ENCODE measurements at places on chromosomes 13 and 19.

DNA sequence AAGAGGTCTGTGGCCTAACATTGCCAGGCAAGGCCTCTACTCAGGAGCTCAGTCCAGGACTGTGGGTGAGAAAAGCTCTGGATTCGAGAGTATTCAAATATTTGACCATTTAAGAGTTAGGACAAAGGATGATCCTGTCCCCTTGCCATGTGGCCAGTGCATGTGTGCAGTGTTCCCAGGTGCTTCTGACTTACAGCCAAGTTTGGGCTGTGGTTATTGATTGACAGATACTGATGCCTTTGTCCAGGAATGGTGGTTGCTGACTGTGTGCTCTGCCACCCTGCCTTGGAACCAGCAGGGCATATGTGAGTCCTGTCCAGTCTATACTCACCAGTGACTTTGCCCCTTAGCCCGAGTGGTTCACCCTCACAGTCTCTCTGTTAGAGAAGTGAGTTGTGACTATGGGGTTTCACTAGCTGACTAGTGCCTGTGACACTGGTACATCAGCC, 51.9 kb downstream of the GARRE1 start:
- DNase-seq, result no peak

DNA sequence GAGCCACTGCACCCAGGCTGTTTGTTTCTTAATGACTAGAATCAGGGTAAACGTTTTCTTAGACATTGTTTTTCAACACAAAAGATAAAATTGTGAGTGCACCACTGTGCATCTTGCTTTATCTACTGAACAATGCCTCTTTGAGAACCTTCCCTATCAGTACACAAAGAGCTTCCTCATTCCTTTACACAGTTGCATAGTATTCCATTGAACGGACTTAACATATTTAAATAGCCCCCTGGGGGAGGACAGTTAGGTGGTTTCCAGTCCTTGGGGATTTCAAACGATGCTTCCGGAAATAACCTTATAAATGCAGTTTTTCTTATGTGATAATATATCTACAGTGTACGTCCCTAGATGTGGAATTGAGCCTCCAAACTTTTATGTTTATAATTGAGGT, 8.6 kb downstream of the POLD1 start:
- DNase-seq, result no peak

- peak; percentile 4 for DNase-seq
These were observed 265.3 kb downstream of the NALCN start for GRCh38 chr13:101150998-101151397.

DNA sequence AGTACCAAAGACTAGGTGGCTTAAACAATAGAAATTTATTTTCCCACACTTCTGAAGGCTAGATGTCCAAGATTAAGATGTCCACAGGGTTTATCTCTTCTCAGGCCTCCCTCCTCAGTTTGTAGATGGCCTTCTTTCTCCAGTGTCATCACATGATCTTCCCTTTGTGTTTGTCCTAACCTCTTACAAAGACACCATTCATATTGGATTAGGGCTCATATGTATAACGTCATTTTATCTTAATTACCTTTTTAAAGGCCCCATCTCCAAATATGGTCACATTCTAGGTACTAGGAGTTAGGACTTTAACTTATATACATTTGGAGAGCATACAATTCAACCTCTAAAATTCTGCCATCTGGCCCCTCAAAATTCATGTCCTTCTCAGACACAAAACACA, 34.3 kb downstream of the N4BP2L2 start:
- no peak for DNase-seq

- DNase-seq, result no peak
These were observed 80.1 kb upstream of the ADGRE5 start for GRCh38 chr19:14301150-14301549.

GRCh38 chr19:15815306-15815705, at the start of gene OR10H1:
Gene OR10H1 (minus strand): TSS chr19:15815664. CDS start chr19:15808037, 7,627 bp downstream.
- DNase-seq, result no peak

GRCh38 chr19:42306646-42307045, 4.2 kb upstream of the PAFAH1B3 start:
- no peak for DNase-seq

DNA sequence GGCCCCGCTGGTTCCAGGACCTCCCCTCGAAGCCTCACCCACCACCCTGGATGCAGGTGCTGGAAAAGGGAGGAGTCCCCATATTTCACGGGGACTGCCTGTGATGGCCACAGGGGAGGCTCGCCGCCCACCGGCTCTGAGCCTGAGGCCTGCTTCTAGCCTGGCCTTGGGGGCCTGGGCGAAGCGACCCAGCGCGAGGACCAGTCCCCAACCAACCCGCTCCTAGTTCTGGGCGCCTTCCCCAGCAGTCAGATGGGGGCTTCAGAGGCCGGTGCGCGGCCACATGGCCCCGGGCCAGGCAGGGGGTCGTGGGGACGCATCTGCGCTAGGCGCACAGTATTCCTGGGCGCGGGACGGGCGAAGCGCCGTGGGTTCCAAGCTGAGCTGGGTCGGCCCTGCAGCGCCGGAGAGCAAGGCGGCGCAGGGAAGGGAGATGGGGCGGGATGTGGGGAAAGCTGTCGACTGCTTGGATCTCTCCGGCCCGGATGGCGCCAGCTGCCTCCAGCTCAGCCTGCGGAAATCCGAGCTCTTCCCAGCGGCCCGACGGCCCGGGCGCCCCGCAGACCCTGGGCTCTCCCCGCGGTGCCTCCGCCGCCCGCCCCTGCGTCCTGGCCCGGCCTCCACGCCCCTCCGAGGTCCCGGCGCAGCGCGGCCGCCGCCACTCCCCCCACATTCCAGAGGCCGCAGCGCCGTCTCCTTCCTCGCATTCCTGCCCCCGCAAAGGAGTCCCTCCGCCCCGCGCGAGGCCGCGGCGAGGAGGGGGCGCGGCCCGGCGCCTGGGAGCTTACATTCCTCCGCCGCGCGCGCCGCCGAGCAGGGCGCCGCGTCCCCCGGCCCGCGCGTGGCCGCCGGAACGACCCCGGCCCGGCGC, at the start of gene WTIP:
WTIP (plus strand) TSS at position 788 of the 871 bp plus-strand sequence. CDS start 217 bp downstream, outside the sequence.
- DNase-seq, result peak; percentile 87

- DNase-seq, result no peak
These were observed 145.2 kb downstream of the USP12 start for GRCh38 chr13:27026396-27026795.

- DNase-seq, result no peak
These were observed 50.0 kb downstream of the TNFRSF19 start for GRCh38 chr13:23620211-23620610.

GRCh38 chr13:39451301-39451700, 151.7 kb downstream of the LHFPL6 start:
- peak; percentile 37 for DNase-seq

DNA sequence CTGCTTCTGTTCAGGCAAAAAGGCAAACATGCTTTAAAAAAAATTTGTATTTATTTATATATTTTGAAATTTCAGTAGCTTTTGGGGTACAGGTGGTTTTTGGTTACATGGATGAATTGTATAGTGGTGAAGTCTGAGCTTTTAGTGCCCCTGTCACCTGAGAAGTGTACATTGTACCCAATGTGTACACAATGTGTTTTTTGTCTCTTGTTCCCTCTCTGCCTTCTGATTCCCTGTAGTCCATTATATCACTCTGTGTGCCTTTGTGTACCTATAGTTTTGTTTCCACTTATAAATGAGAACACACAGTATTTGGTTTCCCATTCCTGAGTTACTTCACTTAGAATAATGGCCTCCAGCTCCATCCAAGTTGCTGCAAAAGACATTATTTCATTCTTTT, 77.4 kb downstream of the PDS5B start:
- no peak for DNase-seq

DNA sequence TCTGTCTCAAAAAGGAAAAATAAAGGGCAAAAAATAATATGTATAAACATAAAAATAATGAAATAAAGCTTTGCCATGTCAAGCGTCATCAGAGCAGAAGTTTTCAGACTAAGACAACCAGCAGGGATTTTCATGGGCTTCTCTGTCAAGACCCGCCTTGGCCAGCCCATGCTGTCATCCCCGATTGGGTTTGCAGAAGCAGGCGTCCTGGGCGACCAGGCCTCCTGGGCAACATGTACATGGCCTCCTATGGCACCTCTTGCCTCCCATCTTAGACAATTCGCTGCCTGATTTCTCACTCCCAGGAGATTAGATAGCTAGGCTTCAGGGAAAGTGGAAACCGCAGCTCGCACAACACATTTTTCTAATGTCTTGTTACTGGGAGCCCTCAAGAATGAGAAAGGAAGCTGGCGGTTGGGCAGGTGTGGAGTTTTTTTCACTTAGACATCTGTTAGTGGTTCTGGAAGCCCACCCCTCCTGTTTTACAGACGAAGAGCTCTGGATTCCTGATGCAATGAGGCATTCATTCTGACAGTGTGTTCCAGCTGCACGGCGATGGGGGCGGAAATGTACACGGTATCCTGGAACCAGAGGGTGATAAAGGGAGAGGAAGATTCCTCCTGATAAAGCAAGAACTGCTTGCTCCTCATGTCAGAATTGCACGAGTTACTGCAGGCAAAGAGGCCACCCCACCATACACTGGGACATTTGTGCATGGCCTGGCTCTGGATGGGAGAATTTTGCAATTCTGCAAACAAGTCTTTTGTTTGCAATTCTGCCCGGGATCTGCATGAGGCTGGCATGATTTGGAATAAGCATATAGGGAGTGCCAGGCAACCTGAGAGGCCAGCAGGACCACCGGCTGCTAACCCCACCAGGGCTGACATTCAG, 47.4 kb upstream of the KATNAL1 start:
- DNase-seq, result no peak

- no peak for DNase-seq
These were observed 19.5 kb downstream of the CHST8 start for GRCh38 chr19:33641261-33641660.

- DNase-seq, result peak; percentile 76
These were observed 5.8 kb upstream of the TLE2 start for GRCh38 chr19:3034656-3035541.

DNA sequence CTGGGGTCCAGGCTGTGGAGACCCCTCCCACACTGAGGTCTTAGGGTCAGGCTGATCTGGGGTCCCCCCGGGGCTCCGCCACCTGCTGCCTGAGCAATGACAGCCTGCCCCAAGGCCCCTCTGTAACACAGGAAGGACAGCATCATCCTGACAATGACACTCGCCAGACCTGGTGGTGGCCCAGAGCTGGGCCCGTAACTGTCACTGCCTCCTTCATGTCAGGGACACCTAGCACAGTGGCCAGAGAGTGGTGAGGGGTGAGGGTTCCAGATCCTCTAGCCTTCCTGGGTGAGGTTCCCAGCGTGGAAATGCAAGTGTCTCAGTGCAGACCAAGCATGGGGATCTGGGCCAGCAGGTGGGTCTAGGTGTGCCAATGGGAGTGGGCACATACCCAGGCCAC, 27.8 kb downstream of the OPA3 start:
- no peak for DNase-seq

- DNase-seq, result no peak
These were observed 40.2 kb downstream of the NLRP5 start for GRCh38 chr19:56026769-56027168.

DNA sequence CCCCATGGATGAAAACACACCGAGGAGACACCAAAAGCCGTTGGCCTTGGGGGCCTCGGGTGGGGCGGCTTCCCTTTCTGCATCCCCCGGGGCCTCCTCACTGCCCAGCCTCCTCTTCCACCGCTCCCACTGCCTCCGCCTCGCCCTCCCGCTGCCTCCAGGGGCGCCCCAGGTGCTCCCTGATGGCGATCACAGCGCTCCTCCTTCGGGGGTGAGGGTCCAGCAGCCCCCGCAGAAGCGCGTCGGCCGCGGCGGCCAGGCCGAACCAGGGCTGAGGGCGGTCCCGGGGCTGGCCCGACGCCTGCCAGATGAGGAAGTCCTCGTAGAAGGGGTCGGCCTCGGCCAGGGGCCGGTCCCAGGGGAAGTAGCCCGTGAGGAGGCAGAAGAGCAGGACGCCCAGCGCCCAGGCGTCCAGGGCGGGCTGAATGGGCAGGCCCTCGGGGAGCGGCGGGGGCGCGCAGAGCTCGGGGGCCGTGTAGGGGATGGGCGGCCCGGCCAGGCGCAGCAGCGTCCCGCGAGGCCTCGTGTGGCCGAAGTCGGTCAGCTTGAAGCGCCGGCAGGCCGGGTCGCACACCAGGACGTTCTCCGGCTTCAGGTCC, 7.2 kb downstream of the SBK2 start:
- no peak for DNase-seq

DNA sequence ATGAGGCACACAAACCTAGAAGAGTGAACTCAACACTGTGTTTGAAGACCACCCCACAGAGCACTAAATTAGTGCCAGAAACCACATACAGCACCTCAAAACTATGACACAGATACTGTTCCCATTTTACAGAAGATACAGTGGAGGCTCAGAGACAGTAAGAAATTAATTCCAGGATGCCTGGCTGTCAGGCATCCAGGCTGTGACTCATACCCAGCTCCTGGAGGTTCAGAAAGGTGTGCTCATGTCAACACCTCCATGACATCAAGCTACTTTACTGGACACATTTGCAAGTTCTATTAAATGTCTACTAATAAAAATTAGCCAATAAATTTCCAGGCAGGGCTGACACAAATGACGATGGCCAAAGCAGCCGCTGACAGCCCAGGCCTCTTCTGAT, 176.3 kb downstream of the ABCC4 start:
- no peak for DNase-seq

GRCh38 chr13:30119476-30119875, 187.9 kb downstream of the KATNAL1 start:
- peak; percentile 78 for DNase-seq

- no peak for DNase-seq
These were observed 15.4 kb downstream of the CERS4 start for GRCh38 chr19:8224394-8225145.

- no peak for DNase-seq
These were observed 938 bp downstream of the JSRP1 start for GRCh38 chr19:2255112-2255845.

GRCh38 chr13:79548902-79549301, 67.9 kb downstream of the NDFIP2 start:
- DNase-seq, result peak; percentile 45

GRCh38 chr19:47227352-47228167, 3.4 kb downstream of the BBC3 start:
- DNase-seq, result peak; percentile 98

DNA sequence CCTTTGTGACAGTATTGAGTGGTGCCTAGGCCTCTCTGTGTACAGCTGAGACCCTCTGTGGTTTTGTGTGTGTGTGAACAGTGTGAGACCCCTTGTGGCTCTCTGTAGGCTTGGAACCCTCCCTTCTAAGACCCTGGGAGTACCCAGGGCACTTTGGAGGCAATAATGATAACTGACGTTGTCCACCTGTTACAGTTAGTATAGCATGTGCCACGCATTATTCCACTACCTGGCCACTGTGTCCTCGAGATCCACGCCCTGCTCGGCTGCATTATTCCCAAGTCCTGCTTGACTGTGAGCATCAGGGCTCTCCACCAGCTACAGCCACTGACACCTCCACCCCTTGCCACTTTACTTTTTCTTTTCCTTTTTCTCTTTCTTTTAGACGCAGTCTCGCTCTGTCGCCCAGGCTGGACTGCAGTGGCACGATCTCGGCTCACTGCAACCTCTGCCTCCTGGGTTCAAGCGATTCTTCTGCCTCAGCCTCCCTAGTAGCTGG, 2.0 kb downstream of the GRAMD1A start:
- no peak for DNase-seq

GRCh38 chr19:15633082-15633835, 7.4 kb upstream of the CYP4F3 start:
- no peak for DNase-seq

GRCh38 chr13:26037302-26037701, 14.5 kb downstream of the SHISA2 start:
- no peak for DNase-seq

- DNase-seq, result no peak
These were observed 20.0 kb downstream of the DOCK9 start for GRCh38 chr13:98957731-98958442.

All from mesenchymal stem cell (in vitro differentiated cells and primary cell).